Pulmonary artery endothelial cell (primary cell): ENCODE measurements at places on chromosomes 6 and 20.

DNA sequence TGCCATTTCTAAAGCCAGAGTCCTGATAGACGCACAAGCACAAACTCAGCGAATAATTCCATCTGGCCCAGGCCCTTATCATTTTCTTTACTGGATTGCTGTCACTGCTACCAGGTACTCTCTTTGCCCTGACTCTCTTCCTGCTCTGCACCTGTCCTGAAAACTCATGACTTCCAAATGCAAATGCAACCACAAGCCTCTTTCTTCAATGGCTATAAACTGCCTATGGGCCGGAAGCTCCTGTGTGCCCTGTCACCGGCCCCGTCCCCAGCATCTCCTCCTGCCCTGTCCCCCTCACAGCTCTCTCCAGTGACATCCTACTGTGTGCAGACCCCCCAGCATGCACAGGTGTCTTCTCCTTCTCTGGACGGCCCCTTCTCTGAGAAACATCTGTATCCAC is 302.6 kb downstream of the GMDS start:
- DNase-seq, result no peak

DNA sequence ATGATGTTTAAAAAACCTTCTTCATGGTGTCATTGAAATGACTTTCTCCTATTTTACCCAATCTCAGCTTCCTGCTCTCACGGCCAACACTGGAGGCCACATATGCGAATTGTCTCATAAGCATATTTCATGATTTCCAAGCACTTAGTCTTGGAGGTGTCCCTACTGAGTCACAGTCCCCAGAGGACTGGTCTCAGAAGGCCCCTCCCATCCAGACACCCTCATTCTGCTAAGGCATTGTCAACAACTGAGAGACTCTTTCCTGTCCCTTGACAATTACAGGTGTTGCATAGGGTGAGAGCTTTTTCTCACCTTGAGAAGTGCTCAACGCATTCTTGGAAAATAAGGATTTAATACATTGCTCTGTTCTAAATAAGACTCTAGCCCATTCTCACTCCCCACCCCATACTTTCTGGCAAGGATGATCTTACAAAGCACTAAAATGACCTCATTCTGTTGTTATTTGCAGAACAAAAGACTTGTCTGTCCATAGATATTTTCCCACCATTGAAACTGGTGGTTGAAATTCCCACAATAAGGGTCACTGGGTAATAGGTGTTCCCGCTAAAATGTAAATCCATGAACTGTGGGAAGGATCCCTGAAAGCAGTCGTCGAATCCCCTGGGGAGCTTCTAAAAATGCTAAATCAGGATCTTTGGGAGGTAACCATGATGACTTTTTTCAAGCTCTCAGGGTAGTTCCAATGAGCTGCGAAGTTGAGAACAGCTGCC is 32.3 kb upstream of the SLC22A23 start:
- no peak for DNase-seq

GRCh38 chr6:39053016-39053624 is 4.5 kb downstream of the GLP1R start:
- DNase-seq, result no peak

GRCh38 chr6:29442719-29443118 is 3.6 kb downstream of the OR10C1 start:
- no peak for DNase-seq

DNA sequence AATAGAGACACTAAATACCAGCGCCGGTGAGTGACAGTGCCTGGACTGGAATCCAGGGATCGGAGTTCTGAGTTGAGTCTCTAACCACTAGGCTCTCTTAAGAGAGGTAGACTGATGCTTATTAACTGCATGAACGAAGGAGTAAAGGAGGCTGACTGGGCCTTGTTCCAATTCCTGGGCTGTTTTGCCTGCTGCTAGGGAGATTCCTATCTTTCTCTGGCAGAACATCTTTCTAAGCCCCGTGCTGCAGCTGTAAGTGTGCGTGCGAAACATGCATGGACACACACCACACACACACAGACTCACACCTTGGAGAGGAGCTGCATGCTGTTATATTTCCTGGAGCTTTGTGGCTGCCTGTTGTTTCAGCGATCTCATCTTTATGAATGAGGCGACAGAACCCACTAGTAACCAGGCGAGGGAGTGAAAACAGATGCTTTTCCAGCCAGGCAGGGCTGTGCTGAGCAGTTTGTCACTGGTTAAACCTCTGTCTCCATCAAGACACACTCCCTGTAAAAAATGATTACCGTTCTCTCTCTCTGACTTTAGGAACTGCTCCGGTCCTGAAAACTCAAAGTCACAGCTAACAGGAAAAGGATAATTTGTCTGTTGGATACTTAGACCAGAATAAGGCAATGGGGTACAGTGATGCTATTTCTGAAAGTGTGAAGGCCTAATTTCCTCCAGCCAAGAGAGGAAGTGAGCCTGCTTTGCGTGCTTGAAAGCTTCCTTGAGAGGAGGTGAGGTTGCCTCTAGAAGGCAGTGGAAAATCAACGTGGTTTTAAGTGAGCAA is 157.4 kb upstream of the ZNF217 start:
- no peak for DNase-seq

- DNase-seq, result no peak
These were observed 648.8 kb upstream of the AGPAT4 start for GRCh38 chr6:161922631-161923119.

DNA sequence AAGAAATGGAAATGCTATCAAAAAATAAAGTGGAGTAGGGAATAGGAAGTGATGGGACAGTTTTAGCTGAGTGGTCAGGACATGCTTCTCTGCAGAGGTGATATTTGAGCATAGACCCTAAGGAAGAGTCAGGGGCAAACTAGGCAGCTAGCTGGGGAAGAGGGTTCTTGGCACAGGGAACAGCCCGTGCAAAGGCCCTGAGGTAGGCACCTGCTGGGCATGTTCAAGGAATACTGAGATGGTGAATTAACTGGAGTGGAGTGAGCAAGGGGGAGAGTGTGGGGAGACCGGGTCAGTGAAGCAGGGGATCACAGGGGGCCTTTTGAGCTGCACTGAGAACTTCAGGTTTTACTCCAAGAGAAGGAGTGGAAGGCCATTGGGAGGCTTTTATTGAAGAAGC is 7.5 kb upstream of the SIRPA start:
- no peak for DNase-seq
